ENCODE measurements at places on chromosomes 5 and 9.

DNA sequence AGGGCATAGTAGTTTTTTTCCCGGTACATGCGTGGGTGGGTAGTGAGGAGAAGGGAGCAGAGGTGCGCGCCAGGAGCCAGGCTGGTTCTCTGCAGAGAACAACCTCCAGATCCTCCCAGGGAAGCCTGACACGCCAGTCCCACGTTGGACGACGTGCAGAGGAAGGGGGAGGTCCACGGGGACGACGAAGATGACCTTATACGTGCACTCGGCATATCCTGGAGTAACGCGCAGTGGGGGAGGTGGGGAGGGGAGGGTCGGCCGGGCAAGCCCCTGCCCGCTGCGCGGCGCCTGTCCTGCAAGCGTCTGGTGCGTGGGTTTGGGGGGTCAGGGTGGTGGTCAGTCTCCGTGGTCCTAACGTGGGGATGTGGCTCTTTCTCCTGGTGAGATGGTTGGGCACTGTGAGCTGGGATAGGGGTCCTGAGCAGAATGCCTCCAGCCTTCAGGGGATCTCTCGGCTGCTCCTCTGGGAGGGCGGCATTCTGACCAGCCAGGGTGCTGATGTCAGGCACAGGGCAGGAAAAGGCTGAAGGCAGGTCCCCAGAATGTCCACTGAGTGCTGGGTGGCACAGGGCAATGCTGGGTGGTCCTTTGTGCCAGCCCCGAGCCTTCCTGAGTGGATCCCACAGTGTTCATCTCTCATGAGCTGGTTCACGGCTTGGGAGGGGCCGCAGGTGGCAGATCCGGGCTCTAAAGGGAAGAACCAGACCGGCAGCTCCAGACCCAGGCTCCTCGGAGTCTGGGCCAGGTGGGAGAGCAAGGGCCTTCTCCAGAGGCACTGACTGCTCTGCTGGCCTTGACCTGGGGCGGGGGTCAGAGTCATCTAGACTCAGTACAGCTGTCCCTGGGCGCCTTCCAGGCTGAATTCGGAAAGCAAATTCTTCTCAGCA, 10.5 kb upstream of the SCGB3A1 start:
- DNase-seq: peak; percentile 61

GRCh38 chr5:15693382-15693728, 193.4 kb downstream of the FBXL7 start:
- DNase-seq: no peak

DNA sequence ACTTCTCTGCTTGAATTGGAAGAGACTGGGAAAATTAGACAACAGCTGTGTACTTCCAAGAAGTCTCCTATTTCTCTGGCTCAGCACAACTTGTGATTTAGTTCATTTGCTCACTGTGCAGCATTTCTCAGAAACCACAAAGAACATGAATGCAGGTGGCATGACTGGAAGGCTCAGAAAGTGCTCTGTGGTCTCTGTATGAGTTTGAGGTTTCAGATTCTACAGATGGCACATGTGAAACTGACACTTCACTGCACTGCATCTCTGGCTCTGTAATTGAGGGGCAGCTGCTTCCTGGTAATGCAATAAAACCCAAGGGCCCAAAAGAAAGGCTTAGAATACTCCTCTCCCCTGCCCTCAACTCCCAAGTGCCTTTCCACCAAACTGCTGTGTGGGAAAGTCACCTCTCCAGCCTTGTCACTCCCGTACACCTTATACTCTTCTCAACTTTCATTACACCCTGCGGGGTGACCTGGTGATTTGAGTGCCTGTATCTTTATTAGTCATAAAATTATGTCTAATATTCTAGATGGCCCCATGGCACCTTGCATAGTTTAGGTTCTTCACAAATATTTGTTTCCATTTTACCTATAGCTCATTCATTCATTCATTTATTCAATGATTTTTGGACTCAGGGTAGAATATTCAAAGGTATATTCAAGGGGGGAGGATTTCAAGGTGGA, 82.5 kb downstream of the ESM1 start:
- no peak for DNase-seq

DNA sequence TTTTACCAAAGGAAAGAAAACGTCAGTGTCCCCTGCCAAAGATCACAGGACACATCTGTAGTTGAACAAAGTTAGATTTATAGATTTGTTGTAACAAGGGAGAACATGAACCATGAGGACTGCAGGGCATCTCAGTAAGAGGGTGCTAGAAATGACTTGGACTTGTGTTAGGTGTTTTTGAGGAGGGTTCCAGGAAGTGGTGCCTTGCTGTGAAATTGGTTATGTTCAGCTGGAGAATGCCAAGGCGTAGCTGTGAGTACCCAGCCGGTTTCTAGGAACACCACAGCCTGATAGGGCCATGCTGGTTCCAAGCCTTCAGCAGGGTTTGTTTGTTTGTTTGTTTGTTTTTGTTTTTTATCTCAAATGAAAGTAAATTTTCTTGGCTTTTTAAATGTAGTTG, 5.3 kb downstream of the SPEF2 start:
- no peak for DNase-seq
